ENCODE measurements at places on chromosomes 2 and 18.
A peak's percentile ranks its signal among the peaks of the same experiment; 100 is the strongest.

GRCh38 chr2:33064349-33064801, 117.6 kb downstream of the LTBP1 start:
- no peak for DNase-seq

DNA sequence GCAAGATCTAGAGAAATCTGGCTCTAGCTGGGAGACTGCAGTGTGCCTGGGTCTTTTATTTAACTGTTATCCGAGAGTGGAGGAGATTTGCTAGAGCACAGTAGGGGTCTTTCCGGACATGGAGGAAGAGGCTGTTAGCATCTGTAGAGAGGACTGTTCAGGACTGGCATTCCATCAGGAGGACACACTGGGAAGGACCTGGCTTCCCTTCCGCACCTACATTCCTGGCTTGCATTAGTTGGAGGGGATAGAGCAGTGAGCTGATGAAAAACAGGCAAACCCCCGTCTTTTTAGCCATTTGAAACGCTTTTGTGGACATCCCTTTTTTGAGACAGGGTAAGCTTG, 874 bp upstream of the PIEZO2 start:
- DNase-seq: no peak

DNA sequence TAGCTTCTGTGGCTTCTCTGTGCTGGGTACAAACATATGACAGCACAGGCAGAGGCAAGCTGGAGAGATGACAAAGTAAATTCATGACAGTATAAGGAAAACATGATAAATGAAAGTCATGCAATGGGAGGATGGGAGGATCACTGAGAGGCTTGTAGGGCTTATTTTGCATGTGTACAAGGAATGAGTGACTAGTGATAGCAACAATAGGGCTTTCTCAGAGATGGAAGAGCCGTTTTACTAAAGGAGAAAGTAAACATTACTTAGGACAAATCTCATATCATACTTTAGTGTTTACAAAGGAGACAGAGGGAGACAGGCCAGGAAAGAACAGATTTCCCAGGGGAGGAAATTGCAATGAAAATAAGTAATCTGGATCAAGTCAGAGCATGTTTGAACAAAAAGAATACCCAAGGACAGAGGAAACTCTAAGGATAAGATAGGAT, 82.5 kb upstream of the RBMS1 start:
- no peak for DNase-seq

DNA sequence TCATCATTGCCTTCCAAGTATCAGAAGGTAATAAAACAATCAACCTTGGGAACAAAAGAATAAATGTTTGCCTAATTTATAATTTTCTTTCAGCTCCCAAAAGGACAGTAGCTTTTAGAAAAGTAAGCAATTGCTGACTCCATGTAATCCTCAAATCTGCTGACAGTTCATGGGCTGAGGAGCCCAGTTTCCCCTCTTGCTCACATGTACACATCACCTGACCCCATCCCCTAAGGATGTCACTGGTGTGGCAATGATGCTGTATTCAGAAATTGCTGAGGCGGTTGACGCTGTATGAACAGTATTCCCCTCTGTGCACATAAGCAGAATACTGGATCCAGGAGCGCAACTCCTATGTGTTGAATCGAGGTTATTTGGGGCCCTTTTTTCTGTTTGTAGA, 56.1 kb upstream of the LYPD1 start:
- no peak for DNase-seq

DNA sequence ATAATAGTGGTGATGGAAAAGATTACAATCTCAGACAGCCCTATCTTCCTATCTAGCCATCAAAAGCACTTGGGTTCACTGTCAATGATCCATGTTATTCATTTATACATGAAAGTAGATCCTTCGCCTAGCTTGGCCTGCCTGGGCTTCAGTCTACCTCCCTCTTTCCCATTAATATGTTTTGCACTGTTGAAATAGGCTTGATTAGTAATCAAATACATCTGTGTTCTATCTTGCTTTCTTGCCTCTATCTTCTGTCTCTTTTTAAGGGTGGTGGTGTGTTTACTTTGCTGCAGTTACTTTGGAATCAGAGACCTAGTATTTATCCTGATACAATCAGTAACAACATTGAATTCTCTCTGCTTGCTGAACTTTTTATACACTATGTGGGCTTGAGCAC, 521.2 kb downstream of the TNS1 start:
- no peak for DNase-seq

GRCh38 chr2:49177194-49177593, 22.9 kb upstream of the FSHR start:
- DNase-seq: no peak

- peak; percentile 79 for DNase-seq
Measured at GRCh38 chr2:85215448-85216401, 82.5 kb downstream of the TCF7L1 start.

GRCh38 chr18:31658670-31659575, 25.5 kb downstream of the B4GALT6 start:
- no peak for DNase-seq

GRCh38 chr18:65049586-65049985, 701.2 kb upstream of the CDH7 start:
- no peak for DNase-seq

DNA sequence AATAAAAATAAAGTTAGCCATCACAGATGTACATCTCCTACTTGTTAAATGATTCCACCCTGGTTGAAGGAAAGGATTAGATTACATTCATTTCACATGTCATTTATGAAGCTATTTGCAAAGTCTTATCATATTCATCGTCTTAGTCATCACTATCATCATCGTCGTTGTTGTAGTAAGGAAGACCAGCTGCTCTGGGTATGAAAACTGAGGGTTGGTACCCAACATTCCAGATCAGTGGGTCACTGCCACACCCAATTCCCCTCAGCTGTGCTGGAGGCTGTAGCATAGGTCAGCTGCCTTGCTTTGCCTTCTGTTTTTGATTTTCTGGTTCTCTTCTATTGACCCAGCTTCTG, 20.9 kb upstream of the CCBE1 start:
- peak; percentile 92 for DNase-seq

GRCh38 chr2:216810399-216811160, 49.3 kb downstream of the TNP1 start:
- DNase-seq: no peak

DNA sequence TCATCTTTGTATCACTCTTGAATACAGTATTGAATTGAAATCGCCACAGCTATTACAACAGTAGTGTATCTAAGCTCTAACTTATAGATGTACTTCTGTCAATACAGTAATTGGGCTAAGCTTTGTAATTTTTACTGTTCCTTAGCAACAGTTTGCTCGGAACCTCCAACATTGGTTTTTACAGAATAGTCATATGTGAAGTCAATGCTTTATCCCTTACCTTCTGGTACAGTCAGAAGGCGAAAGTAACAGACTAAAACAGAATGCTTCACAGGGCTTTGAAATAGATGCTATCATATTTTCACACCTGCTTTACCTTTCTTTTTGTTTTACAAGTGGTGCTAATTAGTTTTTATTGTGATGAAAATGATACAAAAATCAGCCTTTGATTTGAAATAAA, 46.9 kb upstream of the CYP20A1 start:
- no peak for DNase-seq

DNA sequence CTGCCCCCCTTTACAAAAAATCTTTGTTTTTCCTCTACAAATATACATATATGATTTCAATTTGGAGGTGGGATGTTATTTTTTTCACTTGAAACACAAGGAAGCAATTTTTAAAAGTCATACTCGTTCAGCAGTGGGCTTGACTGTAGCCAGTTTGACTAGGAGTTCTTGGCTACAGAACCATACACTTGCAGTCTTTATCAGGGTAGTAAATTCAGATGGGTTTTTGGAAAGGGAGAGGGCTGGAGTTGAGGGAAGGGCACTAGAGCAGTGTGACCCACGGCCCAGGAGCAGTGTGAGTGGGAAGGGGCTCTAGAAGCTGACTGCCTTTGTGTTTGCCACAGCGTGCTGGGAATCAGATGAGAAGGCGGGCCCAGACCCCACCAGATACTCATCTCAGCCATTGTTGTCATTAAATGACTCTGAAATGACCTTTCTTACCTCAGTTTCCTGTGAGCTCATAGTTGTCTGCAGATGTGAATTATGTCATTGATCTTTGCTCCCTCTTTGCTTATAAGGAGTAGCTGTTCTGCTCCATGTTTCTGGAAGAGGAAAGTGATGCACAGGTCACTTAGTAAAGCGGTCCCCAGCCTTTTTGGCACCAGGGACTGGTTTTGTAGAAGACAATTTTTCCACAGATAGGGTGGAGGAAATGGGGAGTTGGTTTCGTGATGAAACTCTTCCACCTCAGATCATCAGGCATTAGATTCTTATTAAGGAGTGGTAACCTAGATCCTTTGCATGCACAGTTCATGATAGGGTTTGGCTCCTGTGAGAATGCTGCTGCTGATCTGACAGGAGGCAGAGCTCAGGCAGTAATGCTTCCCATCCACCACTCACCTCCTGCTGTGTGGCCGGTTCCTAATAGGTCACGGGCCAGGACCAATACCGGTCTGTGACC, 116.8 kb downstream of the SPTBN1 start:
- no peak for DNase-seq

DNA sequence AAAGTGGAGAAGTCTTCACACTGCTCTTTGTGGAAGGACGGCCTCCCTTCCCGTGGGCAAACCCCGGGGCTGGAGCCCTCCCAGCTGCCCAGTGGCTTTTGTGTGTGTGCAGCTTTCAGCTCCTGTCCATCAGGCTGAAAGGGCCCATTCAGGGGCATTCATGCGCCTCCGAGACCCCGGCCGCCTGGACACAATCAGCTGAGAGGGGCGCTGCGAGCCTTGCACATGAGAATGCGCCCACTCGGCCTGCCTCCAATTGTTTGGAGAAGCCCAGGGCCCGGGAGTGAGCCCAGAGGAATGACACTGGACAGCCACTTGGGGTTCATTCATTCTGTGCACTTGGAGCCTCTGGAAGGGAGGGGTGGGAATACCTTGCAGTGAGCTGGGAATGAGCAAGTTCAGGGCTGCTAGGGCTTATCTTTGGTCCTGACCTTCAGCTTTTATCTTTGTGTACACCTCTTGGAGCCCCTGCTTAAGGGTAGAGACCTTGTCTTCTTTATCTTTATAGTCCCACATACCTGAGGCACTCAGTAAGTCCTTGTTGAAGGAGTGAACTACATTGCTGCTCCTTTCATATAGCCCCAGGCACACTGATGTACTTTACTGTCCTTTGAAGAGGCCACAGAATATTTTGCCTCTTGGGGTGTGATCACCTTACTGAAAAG, 56.5 kb downstream of the TCF7L1 start:
- no peak for DNase-seq

GRCh38 chr18:56321470-56321869, 316.9 kb downstream of the TXNL1 start:
- DNase-seq: no peak

- no peak for DNase-seq
Measured at GRCh38 chr2:54845514-54845913, 122.1 kb downstream of the EML6 start.

DNA sequence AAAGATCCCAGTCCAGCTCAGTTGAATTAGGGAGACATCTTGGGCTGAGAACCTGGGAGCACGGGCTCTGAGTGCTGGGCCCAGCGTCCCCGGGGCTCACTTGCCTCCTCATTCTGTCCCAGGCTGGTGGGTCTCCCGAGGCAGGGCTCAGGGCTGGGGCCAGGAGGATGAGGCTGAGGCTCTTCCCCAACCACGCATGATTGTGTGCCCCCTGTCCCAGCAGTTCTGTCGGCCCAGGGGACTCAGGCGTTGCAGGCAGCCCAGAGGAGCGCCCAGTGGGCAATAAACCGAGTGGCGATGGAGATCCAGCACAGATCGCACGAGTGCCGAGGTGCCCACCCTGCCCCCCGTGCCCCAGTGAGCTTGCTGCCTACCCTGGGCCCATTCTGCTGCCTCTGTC, 910 bp downstream of the PRSS56 start:
- DNase-seq: no peak

- no peak for DNase-seq
Measured at GRCh38 chr2:10039658-10040410, 3.5 kb upstream of the KLF11 start.

GRCh38 chr18:73079920-73080319, 212.1 kb upstream of the NETO1 start:
- no peak for DNase-seq

GRCh38 chr2:201057087-201057521, 14.4 kb downstream of the HYCC2 start:
- DNase-seq: no peak

GRCh38 chr2:175854129-175854528, 147.9 kb downstream of the LNPK start:
- DNase-seq: no peak

GRCh38 chr2:36889795-36890194, 76.5 kb downstream of the STRN start:
- peak; percentile 87 for DNase-seq

GRCh38 chr2:881204-881918, 69.3 kb upstream of the SNTG2 start:
- DNase-seq: no peak

- no peak for DNase-seq
Measured at GRCh38 chr2:202831242-202832220, 40.0 kb downstream of the ICA1L start.

GRCh38 chr2:78999406-78999805, 26.1 kb upstream of the REG3G start:
- DNase-seq: no peak

GRCh38 chr2:240327566-240327965, 107.9 kb upstream of the GPC1 start:
- no peak for DNase-seq

DNA sequence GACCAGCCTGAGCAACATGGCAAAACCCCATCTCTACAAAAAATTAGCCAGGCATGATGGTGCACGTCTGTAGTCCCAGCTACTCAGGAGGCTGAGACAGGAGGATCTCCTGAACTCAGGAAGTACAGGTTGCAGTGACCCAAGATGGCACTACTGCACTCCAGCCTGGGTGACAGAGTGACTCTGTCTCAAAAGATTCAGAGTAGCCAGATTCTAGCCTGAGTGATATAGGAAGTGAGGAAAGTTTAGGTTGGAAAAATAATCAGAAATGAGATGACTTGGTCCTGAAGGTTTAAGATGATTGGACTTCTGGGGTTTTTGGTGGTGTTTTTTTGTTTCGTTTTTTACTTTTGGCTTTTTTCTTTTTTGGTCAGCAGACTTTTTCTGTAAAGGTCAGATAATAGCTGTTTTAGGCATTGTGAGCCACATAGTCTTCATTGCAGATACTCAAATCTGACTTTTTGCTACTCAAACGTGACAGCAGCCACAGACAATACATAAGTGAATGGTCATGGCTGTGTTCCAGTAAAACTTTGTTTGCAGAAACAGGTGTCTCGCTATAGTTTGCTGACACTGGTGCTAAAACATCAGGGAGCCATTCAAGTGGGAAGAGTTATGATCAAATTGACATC, 104.1 kb upstream of the UBXN4 start:
- DNase-seq: no peak

Data from AG04449 (cell line).